ENCODE measurements at places on chromosomes 2 and 18. TPM values are rescaled to one million over a fixed set of nuclear protein-coding genes. Genes with fewer than 3 reads are reported as not detected.
A peak's percentile ranks its signal among the peaks of the same experiment; 100 is the strongest.

The NT5DC4 gene
- total RNA-seq = 13.6 TPM

The ASAP2 gene
- 75.1 TPM for total RNA-seq

The CCL20 gene
- total RNA-seq = 39.9 TPM

The CD28 gene
- total RNA-seq = not detected

The TMEM200C gene
- not detected for total RNA-seq

The FSIP2 gene
- total RNA-seq = 0.27 TPM

The WIPF1 gene
- 0.73 TPM for total RNA-seq

The MBOAT2 gene
- 40.9 TPM for total RNA-seq

The INPP5D gene
- not detected for total RNA-seq

DNA sequence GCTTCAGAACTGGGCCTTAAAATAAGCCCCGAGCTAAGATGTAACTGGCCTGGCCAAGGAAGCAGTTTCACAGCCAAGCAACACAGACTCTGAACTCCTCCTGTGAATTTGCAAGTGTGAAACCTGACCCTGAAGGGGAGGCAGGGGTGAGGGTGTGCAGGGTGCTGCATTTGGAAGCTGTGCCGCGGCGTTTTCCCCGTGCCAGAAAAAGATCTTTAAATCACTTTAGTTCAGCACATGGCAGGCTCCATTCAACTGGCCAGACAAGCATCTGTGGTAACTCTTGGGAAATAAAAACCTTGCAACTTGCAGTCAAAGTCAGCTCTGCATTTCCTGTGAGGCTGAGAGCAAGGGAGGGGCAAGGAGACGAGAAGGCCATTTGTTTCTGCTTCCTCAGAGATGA, 209.3 kb upstream of the SOX11 start:
- no peak for DNase-seq

GRCh38 chr18:66005831-66006588, 255.2 kb downstream of the CDH7 start:
- DNase-seq = no peak

DNA sequence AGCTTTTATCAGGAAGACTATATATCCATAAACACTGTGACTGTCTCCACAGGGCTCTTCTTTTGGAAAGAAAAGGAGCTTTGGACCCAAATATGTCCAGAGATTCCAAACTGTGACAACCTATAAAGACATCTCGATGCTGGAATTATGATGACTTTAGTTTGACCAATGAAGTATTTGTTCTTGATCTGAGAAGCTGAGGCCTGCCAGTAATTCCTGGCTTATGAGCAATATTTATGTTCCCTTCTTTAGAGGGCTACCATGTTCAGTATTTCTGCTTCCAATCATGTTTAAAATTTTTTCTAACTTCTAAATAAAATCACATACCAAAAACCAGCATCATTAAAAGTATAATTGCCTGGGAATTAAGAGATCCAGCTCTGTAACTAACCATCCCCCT, 41.1 kb downstream of the FEZ2 start:
- no peak for DNase-seq

DNA sequence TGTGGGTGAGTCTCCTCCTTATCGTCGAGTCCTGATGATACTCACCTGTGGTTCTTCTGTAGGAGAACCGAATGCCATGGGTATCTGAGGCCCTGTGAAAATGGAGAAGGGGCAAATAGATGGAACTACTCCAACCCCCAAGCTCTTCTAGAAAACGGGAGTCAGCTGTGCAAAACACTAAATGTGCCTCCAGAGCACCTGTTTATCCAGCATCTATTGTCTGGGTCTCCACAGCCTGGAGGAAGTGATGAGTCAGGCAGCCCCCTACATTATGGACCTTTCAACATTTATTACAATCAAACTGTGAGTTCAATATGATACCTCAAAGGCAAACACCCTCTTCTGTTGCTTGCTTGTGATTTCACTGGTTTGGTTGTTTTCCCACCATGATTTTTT, 9.8 kb upstream of the LRRFIP1 start:
- no peak for DNase-seq

DNA sequence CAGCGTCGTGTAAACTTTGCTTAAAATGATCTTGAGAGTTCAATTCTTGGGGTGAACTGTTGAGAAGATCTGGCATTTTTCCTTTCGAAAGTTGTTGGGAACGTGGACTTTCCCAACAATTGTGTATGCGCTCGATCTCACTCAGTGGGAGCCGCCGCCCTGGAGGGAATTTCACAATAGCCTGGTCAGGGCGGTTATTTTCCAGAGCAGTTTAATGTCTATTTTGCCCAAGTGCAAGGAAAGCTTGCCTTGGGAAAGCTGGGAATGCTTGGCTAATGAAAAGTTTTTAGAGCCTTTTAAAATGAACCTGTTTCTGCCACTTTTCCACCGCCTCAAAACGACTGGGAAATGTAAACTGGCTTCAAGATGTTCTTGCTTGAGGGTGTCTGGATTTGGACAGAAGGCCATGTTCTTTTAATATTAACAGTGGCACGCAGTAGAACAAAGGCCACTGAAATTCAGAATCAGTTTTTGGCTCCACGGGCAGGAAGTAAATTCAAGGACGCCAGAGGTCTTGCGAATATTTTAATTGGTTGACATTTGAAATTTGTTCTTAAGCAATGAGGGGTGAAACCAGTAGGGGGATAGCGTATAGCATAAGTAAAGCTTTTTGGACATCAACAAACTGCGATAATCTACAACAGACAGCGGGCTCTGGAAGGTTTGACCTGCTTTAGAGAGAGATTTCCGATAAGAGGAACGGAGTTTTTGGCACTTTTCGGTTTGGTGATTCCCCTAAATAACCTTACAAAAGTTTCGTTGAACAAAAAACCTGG, 1.2 kb downstream of the CFLAR start:
- peak; percentile 71 for DNase-seq

- DNase-seq = no peak
Measured at GRCh38 chr2:54880428-54880827, 157.0 kb downstream of the EML6 start.

DNA sequence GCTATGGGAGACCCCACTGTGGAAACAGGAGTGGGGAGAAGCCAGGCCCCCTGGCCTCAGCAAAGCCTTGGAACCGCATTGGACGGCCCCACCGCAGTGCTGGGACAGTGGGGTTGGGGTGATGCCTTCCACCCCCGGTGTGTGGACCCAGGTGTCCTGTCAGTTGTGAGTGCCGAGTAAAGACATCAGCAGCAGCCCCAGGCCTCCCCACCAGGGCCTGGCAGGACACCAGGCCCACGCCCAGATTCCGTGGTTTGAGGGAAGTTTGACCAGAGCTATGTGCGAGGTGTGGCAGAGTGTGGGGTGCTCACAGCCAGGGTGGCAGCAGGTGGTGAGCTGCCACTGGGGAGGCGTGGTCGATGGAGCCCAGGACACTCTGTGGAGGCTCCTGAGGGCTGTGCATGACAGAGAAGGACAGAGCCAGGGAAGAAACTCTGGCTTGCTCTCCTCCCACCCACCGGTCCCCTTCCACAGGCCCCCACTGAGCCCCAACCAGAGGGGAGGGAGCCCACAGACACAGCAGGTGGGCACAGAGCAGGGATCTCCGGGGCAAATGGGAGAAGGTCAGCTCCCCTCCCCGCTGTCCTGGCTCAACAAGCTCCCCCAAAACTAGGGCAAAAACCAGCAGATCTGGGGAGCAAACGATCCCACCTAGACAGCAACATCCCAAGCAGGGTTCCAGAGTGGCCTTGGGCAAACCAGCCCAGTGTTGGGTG, 69.1 kb downstream of the TWIST2 start:
- no peak for DNase-seq

DNA sequence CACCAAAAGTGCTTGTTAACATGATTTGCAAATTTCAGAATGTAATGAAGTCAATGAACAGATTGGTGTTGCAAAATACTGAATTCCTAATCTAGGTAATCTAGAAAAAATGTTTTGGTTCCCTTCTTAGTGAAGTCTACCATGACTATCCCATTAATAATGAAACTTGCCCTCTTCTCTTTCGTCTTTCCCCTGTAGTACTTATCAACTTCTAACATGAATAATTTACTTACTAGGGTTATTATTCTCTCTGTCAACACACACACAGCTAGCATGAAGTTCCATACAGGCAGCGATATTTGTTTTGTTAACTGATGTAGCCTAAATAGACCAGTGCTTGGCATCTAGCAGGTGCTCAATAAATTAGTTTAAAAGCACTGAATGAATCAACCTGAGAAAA, 160.2 kb downstream of the NCK2 start:
- no peak for DNase-seq

DNA sequence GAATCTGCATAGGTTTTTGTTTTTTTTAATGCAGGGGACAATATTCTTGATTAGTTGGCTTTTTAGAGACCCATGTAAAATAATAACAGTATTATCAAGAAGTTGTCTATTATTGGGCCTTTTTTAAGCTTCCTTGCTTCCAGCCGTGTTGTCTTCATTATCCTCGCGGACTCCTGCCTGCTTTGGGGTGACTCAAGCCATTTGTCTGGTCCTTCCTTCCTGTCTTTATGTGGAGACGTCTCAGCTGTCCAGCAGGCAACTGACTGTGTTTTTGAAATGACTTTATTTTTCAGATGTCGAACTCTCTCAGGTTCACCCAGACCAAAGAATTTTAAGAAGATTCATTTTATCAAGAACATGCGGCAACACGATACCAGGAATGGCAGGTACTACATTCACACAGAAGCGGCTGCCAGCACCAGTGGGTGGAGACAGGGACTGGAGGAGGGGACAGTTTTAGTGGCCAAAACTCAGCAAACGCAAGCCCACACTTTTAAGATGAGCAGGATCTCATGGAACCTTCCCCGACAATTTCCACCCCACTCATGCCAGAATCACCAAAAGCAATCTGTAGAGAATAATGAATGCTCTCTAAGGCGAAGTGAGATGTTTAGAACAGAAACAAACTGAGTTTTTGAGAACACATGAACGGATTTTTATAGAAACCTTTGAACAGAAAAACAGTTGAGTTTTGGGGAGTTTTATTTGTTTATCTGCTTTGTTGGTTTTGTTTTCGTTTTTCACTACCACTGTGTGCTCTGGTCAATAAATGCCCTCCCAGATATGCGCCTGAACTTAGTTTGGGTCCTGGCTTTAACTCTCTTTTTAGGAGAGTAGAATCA, 59.1 kb downstream of the CABLES1 start:
- no peak for DNase-seq

GRCh38 chr2:35035883-35036282, 1319.7 kb upstream of the CRIM1 start:
- DNase-seq = no peak

DNA sequence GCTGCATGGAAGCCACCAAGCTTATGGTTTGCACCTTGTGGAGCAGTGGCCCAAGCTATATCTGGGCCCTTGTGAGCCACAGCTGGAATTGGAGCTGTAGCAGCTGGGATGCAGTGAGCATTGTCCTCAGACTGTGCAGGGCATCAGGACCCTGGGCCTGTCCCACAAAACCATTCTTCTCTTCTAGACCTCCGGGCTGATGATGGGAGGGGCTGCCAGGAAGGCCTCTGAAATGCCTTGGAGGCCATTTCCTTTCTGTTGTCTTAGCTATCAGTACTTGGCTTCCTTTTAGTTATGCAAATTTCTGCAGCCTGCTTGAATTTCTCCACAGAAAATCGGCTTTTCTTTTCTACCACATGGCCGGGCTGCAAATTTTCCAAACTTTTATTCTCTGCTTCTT, 46.4 kb upstream of the CSRNP3 start:
- no peak for DNase-seq

- DNase-seq = no peak
Measured at GRCh38 chr2:222869252-222869560, 8.4 kb downstream of the ACSL3 start.

DNA sequence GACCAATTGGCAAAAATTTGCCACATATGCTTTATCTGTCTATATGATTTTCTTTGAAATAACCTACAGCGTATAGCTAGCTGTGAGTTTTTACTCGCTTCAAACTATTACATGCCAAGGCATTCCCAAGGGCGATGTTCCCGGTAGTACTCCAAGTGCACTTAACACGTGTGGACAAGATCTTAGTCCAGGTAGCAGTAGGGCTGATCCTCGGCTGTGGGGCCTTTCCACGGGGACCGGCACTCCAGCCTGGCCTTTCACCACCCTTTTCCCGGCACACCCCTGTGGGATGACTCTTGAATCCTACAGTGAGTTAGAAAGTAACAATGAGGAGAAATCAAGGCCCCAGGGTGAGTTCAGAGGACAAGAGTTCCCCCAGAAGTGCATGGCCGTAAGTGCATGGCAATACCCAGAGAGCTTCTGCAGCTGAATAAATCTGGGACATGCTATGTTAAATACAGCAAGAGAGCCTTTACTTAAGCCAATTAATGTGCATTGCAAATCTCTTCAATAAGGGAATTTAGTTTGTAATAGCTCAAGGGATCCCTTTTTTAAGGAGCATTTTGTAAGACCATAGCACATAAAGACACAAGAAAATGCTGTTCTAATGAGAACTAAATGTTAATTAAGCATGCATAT, 26.4 kb downstream of the CHMP1B start:
- DNase-seq = no peak

DNA sequence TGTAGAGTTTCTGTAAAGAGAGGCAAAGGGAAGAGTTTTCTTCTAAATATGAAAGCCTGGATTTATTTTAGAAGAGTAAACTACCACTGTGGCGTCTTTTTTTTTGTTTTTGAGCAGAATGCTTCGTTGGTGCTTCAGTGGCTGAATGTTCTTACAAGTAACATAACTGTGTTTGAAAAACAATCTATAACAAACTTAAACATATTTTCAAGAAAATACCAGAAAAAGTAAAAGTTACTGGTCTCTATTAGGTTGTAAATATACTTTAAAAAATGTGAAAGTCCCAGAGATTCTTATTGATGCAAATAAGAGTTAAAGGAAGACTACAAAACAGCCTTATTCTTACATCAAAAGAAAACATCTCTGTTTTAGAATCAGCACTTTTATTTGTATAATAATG, 76.2 kb downstream of the NEB start:
- no peak for DNase-seq

- peak; percentile 17 for DNase-seq
Measured at GRCh38 chr2:215613280-215613679, 177.4 kb upstream of the FN1 start.

GRCh38 chr2:165795011-165795410, 964 bp upstream of the GALNT3 start:
- DNase-seq = no peak

GRCh38 chr2:218863021-218863520, 3.5 kb downstream of the WNT6 start:
- no peak for DNase-seq

- DNase-seq = no peak
Measured at GRCh38 chr2:71804281-71804751, 343.3 kb downstream of the CYP26B1 start.

GRCh38 chr2:44560352-44560751, 198.6 kb downstream of the CAMKMT start:
- peak; percentile 54 for DNase-seq

DNA sequence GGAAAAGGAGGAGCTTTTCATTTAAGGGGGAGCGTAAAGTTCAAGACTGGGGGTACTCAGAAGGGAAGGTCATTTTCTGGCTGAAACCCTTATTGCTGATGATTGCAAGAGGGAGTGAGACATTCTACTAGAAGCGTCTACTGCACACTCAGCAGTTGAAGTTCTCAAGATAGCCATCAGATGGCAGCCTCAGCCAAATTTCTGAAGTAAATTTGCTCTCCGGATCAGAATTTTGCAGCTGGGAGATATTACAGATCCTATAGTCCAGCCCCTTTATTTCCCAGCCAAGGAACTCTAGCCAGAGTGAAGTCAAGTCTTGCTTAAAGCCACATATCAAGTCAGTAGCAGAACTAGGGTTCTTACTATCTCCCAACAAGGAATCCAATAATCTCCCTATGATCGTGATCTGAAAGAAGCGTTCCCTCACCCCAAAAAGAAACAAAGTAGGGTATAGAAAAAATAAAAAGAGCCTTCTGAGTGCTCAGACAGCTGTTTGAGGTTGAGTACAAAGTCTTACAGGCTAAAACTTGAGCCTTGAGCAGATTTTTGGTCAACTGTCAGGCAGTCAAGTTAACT, 24.0 kb downstream of the RAX start:
- peak; percentile 70 for DNase-seq
